ENCODE measurements at places on chromosomes 3 and 15. TPM values are rescaled to one million over a fixed set of nuclear protein-coding genes. Genes with fewer than 3 reads are reported as not detected.

Gene TRH
- polyA plus RNA-seq: 0.04 TPM

- no peak for DNase-seq
Measured at GRCh38 chr3:152430223-152431002, 161.7 kb downstream of the MBNL1 start.

Gene CCDC80
- 62.3 TPM for polyA plus RNA-seq

Gene RETNLB
- polyA plus RNA-seq: not detected

DNA sequence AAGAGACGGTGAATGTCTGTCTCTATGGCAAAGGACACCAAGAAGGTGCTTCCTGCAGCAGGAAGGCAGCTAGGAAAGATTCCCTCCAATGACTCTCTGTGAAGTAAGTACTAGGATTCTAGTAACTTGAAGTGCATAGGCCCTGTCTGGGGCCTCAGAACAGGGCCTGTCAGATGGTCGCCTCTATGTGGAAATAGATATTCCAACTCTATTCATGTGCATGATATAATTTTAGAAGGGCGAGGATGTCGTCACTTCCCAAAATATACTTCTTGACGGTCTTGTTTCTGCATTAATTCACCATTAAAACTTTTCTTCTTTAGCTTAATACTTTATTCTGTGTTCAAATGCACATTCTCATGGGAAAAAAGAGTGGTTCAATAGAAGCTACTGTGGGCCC, 167.0 kb downstream of the TLE3 start:
- DNase-seq: no peak

Gene ATP13A5
- polyA plus RNA-seq: not detected

Gene CLEC3B
- 219 TPM for polyA plus RNA-seq

GRCh38 chr15:38864122-38864521, 299.5 kb upstream of the RASGRP1 start:
- DNase-seq: no peak

Gene BDH1
- 13.7 TPM for polyA plus RNA-seq

- no peak for DNase-seq
Measured at GRCh38 chr3:183583331-183584245, 28.1 kb upstream of the KLHL6 start.

- no peak for DNase-seq
Measured at GRCh38 chr3:116413319-116413718, 32.0 kb downstream of the LSAMP start.

Gene ACSBG1
- polyA plus RNA-seq: 0.25 TPM

Gene GPR149
- polyA plus RNA-seq: not detected

DNA sequence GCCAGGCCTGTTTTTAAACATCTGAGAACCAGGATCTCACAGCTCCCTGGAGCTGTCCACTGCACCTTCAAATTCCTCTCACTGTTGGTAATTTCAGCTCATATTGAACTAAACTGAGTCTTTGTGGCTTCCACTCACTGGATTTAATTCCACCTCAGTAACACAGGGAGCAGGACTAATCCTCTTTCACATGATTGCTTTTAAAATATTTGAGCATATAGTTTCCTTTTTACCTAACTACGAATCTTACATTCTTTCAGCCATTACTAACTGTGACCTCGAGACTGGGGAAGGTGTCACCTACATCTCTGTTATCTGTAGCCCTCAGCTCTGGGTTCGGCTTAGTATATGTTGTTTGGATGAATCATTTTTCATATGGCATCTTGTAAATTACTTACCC, 194.3 kb upstream of the C2CD4B start:
- DNase-seq: no peak

Gene TADA3
- 67.9 TPM for polyA plus RNA-seq

DNA sequence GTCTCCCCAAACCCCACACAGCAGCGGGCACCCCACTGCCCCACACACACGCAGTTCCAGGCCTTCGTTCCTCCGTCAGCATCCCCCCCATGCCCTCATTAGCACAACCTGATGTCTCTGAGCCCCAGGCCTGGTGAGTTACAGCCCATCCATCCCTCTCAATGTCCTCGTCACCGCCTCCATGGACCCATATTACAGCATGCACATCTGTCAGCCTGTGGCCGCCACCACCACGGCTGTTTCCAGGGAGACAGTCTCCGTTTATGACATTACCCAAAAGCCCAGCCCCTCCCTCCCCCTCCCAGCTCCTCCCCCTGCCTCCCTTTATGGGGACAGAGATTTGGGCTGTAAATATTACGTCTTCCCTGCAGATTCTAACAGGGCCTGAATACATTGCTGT, 143.1 kb upstream of the LINGO1 start:
- no peak for DNase-seq

Gene SLC28A1
- polyA plus RNA-seq: 0.04 TPM

Gene ADIPOQ
- 18.7 TPM for polyA plus RNA-seq

Gene MEX3B
- 3.6 TPM for polyA plus RNA-seq

DNA sequence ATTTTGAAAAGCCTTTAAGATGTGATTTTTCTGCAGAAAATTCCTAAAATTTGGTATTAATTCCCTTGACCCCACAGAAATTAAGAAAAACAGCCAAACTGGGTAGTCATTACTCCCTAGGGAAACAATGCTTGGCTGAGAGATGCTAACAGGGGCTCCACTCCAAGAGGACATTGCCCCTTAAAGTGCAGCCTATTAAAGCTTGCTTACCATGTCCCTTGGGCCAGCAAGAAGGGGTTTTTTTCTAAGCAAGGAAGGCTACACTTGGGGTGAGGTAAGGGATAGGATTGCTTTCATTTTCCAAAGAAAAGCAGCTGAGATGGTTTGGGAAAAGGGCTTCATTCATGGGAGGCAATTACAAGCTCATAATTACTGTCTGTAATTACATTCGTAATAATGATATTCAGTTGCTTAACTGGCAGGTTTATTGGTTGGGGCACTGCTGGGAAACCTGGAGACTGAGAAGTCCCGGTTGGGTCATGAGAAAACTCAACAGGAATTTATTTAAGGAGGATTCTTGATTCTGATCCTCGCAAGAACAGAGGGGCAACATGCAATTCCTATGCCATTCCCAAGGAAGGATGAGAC, 247.5 kb downstream of the NR1D2 start:
- no peak for DNase-seq

DNA sequence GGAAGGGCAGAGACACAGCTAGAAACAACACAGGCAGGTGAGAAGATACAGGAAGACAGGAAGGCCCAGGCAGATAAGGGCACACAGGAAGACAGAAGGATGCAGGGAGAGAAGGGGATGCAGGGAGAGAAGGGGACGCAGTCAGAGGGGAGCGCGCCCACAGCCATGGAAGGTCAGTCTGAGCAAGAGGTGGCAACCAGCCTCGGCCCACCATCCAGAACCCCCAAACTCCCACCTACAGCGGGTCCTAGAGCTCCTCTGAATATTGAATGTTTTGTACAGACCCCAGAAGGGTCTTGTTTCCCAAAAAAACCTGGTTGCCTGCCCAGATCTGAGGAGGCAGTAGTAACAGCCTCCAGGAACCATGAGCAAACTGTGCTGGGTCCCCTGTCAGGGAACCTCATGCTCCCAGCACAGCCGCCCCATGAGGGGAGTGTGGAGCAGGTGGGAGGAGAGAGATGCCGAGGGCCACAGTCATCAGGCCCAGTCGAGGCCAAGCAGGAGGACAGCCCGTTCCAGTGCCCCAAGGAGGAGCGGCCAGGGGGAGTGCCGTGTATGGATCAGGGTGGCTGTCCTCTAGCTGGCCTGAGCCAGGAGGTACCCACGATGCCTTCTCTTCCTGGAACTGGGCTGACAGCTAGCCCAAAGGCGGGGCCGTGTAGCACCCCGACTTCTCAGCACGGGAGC, 27.6 kb upstream of the SLC28A1 start:
- DNase-seq: no peak

- DNase-seq: no peak
Measured at GRCh38 chr3:37115446-37115845, 58.9 kb downstream of the LRRFIP2 start.

- no peak for DNase-seq
Measured at GRCh38 chr3:160475884-160476283, 26.3 kb upstream of the TRIM59 start.

DNA sequence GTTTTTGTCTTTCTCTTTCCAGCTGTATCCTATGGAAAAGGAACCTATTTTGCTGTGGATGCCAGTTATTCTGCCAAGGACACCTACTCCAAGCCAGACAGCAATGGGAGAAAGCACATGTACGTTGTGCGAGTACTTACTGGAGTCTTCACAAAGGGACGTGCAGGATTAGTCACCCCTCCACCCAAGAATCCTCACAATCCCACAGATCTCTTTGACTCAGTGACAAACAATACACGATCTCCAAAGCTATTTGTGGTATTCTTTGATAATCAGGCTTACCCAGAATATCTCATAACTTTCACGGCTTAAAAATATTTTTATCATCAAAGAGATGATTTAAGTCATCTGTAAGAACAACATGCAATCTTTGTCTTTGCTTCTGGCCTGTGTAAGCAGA, 44.9 kb upstream of the PARP14 start:
- DNase-seq: no peak

Gene LTK
- 0.43 TPM for polyA plus RNA-seq

DNA sequence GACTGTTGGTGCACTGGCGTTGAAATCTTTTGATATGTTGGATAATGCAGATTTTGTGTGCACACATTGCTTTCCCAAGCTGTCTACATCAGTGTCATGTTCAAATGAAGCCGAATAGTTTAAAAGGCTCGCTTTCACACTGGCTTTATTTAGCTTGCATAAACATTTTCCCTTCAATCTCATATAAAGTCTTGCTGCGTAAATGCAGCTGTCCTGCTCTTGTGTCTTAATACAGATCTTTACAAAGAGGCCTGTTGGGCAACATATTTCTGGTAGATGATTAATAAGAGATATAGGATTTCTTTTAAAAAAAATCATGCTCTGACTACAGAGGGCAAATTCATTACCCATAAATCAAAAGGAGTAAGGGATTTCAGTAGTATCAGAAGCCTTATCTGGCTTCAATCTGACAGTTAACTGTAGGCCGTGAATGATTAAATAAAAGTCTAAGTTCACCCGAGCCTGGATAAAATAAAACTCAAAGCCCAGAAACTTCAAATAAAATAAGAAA, 937.2 kb downstream of the FHIT start:
- DNase-seq: peak; percentile 23

GRCh38 chr15:64934023-64934422, 22.3 kb downstream of the ANKDD1A start:
- DNase-seq: no peak

Gene APPL1
- polyA plus RNA-seq: 21.2 TPM

- DNase-seq: no peak
Measured at GRCh38 chr3:66693461-66694031, 192.7 kb upstream of the LRIG1 start.

DNA sequence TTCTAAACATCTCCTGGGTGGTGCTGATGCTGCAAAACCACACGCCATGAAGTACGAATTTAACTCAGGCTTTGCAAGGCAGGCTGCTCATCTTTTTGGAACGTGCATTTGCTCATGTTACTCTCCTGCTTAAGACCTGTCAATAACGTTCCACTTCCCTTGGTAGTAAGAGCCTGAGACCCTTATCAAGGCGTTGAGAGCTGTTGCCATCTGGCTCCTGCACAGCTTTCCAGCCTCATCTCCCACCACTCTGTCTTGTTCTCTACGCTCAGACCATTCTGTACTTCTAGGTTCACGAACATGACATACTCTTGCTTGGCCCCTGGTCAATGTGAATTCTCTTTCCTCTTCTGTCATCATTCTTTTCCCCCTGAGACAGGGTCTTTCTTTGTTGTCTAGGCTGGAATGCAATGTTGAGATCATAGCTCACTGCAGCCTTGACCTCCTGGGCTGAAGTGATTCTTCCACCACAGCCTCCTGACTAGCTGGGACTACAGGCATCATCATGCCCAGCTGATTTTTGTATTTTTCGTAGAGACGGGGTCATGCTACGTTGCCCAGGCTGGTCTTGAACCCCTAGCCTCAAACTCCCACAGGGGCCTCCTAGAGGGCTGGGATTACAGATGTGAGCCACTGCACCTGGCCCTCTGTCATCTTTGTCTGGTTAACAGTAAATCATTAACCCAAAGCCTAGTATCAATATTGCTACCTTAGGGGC, 202.8 kb downstream of the CADPS start:
- DNase-seq: no peak

DNA sequence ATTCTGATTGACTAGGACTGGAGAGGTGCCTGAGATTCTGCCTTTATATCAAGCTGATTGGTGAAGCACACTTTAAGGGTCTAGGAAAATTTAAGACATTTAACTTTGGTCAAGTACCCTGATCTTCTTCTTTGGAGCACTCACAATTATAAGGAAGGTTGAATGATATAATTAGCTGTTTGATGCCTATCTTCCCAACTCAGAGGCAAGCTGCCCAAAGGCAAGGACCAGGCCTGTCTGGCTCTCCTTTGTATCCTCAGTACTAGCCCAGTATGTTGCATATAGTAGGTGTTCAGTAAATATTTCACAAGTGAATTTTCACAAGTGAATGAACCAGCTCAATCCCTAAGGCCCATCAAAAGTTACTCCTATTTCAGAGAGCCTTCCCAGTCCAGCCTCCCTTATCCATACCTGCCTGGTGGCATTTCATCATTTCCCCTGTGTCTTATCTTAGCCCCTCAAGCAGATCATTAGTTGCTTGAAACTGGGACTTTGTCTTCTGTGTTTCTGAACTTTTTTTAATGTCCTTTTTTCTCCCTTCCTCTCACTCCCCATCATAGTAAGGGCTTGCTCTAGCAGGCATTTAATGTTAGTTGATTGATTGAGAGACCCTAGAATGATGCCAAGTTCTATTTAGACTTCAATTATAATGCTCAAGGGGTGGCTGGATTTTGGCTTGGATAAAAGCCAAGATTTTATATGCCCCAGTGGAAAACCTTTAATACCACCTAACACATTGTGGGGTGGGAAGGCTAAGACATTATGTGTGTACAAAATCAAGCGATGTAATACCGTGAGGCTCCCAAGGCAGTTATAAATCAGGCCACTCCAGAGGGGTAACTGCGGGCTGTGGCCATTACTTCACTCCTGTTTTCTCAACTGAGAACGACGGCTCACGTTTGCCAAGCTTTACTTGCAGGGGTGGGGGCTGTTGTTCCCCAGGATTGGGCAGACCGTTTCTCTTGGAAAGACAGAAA, 43.2 kb upstream of the BOC start:
- peak; percentile 18 for DNase-seq

GRCh38 chr3:132781922-132782321, 59.7 kb upstream of the NPHP3 start:
- DNase-seq: no peak

All from urinary bladder (tissue), 4 donors.